NCI-H1092 treated with DMSO at 0.1 percent for 48 hours (cell line): ENCODE measurements at places on chromosomes 4 and X.

DNA sequence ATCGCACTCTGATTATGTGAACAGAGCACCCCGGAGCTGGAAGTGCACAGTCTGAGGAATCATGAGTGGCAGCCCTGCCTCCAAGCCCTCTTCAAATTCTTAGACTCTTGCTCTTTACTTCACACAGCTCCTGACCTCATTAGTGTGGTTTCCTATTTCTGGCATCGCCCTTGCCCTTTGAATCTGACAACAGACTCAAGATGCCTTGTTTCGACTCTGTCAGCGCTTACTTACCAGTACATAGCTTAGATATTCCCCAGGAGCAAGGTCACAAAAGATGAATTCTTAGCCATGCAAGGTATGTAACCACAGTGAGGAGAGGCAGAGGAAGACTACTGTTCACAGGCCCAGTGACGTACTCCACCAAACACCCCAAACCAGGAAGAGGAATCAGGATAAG is 167.2 kb downstream of the KDR start:
- no peak for DNase-seq

DNA sequence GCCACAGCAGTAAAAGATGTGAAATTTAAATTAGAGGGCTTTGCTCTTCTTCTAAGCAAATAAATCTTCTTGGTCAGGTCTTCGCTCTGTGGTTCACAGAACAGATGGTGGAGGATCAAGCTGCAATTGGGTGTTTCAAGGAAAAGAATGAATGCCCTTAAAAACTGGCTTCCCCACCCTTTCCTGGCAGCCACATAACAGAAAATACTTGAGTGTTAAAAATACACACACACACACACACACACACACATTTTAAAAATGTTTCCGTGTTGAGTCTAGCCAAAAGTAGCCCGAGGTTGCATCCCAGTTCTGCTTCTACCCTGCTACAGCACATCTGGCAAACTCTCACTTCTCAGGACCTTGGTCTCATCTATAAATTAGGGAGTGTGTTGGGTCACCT is 56.7 kb upstream of the FGFBP2 start:
- DNase-seq: no peak

DNA sequence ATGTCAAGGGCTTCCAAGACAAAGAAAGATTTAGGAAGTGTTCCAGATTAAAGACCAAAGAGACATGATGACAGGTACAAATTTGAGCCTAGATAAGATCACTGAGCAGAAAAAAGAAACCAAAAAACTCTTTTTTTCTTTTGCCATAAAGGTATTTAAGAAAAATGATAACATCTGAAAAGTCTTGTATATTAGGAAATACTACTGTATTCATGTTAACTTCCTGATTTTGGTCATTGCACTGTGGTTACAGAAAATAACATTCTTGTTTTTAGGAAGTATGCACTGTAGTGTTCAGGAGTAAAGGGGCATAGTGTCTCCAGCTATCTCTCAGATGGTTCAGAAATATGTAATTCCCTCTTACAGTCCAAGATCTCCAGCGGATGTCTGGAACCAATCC is 37.1 kb downstream of the RWDD4 start:
- DNase-seq: no peak

- DNase-seq: peak; percentile 10
Measured at GRCh38 chr4:78602334-78602733, 50.8 kb downstream of the ANXA3 start.

GRCh38 chrX:13287816-13288215 is 32.0 kb downstream of the ATXN3L start:
- no peak for DNase-seq

DNA sequence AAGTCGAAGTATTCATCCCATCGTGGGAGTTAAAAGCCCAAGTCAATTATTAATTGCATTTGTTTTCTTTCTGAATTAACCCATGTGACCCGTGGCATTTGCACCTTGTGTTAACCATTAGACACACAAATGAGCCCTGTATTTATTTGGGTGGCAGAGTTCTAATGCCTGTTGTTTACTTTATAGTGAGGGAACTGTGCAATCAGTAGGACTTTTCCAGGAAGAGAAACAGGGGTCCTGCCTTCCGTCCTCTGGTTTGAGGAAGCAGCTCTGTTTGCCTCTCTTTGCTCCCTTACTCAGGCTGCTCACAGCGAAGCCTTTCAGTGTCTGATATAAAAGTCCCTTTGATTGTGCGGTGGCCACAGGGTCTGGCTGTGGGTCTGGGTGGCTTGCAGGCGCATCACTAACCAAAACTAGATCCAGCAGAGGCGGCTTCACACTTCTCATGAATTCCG is 263.6 kb downstream of the PTTG2 start:
- no peak for DNase-seq

DNA sequence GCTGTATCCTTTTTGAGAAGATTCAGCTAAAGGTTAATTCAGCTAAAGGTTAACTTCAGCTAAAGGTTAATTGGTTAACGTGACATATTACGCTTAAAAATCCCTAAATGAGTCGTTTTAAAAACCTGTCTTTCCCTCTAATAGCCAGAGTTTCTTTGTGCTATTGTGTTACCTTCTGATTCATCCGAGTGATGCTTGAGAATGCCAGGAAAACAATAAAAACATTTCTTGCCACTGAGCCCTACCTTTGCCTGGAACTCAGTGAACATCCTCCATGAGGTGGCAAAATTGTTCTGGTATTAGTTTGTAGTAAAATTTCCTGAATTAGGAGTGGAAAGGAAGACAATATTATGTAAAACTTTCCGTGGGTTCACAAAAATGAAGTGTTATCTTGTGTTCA is 13.7 kb upstream of the TMPRSS11E start:
- DNase-seq: no peak

GRCh38 chr4:11904846-11905739 is 476.4 kb upstream of the HS3ST1 start:
- DNase-seq: no peak

GRCh38 chr4:165866019-165866650 is 6.9 kb upstream of the TLL1 start:
- DNase-seq: no peak

DNA sequence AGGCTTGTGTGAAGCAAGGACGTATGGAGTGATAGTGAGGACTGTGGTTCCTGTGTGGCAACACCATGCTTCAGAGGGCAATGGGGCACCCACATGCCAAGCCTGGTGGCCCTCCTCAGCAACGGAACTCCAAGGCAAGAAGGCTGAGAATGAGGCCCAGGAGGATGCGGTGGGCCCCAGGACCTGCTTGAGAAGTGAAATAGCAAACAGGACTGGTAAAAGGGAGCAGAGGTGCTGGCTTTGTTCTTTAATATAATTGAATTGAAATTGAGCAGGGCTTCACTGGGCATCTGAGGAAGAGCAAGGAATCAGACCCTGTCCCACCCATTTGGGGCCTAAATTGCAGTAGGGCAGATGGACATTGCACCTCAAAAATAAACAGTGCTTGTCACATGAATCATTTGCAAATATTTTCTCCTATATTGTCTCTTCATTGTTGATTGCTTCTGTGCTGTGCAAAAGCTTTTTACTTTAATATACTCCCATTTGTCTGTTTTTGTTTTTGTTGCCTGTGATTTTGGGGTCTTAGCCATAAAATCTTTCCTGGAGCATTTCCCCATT is 2.3 kb downstream of the TMEM187 start:
- DNase-seq: no peak

DNA sequence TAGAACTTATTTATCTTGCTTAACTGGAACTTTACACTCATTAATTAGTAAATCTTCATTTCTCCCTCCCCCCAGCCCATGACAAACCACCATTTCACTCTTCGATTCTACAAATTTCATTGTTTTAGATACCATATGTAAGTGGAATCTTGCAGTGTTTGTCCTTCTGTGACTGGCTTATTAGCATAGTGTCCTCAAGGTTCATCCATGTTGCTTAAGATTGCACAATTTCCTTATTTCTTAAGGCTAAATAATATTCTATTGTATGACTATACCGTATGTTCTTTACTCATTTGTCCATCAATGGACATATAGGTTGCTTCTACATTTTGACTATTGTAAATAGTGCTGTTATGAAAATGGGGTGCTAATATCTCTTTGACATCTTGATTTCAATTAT is 24.5 kb upstream of the RNF212 start:
- DNase-seq: no peak

DNA sequence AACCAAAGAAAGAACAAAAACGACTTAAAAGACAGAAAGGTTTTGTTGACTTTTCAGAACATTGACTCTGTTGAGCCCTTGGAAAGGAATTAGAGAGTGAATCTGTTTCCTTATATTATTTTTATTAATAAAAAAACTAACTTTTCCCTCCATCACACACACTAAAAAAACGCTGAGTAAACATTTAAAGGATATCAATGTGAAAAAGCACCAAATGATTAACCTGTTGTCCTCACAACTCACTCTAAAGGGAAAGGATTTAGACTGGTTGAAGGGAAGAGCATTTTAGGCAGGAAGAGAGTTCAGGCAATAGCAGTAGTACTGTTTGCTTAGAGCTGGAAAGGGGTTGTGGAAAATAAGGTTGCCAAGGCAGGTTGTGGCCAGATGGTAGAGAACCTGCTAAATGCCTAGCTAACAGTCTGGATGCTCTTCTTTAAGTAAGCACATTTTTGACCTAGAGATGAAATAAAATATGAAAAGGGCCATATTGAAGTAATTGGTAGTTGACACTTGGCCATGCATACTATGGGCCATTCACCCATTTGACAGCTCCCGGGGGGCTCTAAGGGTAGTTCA is 98.0 kb upstream of the NDP start:
- DNase-seq: no peak

DNA sequence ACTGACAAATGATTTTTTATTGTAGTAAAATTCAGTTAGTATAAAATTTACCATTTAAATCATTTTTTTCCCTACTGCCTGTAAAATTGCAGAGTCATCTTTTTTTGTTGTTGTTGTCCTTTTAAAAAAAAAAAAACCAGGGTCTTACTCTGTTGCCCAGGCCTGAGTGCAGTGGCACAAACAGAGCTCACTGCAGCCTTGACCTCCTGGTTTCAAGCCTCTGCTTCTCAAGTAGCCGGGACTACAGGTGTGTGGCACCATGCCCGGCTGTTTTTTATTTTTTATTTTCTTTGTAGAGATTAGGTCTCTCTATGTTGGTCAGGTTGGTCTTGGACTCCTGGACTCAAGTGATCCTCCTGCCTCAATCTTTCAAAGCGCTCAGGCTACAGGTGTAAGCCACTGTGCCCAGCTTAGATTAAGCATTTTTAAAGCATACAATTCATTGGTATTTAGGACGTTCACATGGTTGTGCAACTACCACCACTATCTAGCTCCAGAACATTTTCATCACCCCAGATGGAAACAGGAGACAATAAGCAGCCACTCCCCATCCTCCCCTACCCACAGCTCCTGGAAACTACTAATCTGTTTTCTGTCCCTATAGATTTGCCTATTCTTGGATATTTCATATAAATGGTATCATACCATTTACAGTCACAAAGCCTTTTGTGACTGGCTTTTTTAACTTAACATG is 59.7 kb upstream of the PGRMC2 start:
- DNase-seq: no peak

DNA sequence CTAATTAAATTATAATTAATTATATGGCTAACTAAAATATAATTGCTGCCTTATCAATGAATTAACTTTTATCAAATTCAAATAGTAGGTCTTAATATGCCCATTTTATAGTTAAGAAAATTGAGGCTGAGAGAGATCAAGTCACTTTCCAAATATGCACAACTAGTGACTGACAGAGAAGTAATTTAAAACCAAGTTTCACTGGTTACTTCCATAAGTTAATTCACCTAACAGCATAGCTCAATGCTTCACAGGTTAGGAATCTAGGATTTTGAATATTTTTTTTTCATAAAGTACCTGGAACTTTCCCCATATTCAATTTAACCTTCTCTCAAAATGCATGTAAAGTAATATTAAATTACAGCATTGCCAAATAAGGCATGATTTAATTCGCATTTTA is 134.4 kb upstream of the VEGFC start:
- no peak for DNase-seq

DNA sequence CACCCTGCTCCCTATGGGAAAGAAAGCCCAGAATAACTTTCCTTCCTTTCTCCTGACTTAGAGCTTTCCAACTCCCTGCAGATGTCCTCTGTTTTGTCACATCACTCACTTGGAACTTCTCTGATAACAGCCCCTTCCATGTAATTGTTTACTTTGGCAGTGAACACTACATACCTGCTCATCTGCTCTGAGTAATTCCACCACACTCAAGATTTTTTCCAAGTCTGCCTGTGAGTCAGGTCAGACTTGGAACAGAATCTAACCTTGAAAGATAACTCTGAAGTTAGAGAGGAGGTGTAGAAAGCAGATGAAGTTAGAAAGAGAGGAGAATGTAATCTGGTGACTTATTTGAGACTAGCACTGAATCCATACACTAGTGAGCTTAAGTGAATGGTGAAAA is 7.4 kb downstream of the MAGEB10 start:
- DNase-seq: no peak
